ENCODE measurements at places on chromosomes 16 and 17.
A peak's percentile ranks its signal among the peaks of the same experiment; 100 is the strongest.

- DNase-seq, result peak; percentile 28
Measured at GRCh38 chr16:3161235-3162018, 26.6 kb upstream of the OR1F1 start.

DNA sequence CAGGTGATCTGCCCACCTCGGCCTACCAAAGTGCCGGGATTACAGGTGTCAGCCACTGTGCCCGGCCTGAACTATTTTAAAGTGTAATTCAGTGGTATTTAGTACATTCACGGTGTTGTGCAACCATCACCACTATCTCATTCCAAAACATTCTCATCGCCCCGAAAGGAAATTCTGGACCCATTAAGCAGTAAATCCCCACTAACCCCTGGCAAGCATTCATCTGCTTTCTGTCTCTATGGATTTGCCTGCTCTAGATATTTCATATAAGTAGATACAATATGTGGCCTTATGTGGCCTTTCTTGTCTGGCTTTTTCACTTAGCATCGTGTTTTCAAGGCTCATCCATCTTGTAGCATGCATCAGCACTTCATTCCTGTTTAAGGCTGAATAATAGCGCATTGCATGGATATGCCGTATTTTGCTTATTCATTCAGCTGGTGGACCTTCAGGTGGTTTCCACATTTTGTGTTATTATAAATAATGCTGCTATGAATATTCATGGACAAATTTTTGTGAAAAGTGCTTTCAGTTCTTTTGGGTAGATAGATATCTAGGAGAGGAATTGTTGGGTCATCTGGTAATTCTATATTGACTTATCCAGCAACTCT lies 8.4 kb upstream of the HERPUD1 start:
- no peak for DNase-seq

DNA sequence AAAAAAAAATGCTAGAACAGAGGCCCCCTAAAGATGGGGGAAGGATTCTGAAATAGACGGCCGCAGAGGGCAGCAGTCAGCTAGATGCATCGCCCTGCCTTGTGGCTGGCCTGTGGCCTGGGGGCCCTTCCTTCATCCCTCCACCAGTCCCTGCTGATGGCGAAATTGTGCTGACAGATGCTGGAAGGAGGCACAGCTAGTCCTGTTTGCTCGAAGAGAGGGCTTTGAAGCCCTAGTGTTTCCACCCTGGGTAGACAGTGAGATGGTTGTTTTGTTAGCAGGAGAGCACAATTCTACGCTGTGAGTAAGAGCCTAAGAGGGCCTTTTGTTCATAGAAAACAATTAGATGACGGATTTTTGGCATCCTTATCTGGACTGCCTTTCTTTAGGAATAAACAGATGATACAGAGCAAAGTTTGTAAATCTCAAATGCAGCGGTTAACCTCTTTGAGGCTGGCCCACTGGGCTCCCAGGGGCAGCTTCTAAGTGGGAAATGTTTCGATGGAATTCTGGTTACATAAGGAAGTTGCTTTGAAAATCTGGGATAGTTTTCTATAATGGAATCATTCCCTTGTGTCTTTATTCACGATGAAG lies 23.0 kb downstream of the VPS35L start:
- DNase-seq, result no peak

DNA sequence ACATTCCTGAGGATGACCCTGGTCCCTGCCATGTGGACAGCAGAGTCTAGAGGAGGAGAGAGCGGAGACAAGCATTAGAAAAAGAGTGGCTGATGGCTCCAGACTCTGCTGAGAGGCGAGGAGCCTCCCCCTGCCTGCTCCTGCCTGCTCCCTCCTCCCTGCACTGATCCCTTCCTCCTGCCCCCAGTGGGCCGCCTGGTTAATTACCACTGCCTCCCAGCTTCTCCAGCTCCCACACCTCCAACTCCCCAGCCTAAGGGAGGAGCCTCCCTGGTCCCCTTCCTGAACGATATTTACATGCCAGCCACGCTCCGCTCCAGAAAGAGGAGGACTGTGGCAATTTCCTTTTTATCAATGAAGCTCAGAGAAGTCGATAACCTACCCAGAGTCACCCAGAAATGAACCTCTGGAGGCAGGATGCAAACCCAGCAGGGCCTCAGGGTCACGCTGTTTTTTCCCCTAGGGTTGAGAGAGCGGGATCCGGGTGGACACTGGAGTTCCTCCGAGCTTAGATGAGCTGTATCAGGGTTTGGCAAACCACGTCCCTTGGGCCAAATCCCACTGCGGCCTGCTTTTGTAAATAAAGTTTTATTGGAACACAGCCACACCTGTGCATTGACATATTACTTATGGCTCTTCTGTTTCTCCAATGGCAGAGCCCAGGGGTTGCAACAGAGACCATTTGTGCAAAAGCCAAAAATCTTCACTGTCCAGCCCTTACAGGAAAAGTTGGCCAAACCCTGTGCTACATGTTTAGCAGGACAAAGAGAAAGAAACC lies 27.1 kb upstream of the JPH3 start:
- DNase-seq, result no peak

GRCh38 chr17:61307905-61308886 lies 91.4 kb upstream of the TBX2 start:
- no peak for DNase-seq

GRCh38 chr16:70738083-70738977 lies 52.5 kb upstream of the MTSS2 start:
- DNase-seq, result peak; percentile 74

- no peak for DNase-seq
Measured at GRCh38 chr17:72953621-72954020, 138.9 kb downstream of the SLC39A11 start.

DNA sequence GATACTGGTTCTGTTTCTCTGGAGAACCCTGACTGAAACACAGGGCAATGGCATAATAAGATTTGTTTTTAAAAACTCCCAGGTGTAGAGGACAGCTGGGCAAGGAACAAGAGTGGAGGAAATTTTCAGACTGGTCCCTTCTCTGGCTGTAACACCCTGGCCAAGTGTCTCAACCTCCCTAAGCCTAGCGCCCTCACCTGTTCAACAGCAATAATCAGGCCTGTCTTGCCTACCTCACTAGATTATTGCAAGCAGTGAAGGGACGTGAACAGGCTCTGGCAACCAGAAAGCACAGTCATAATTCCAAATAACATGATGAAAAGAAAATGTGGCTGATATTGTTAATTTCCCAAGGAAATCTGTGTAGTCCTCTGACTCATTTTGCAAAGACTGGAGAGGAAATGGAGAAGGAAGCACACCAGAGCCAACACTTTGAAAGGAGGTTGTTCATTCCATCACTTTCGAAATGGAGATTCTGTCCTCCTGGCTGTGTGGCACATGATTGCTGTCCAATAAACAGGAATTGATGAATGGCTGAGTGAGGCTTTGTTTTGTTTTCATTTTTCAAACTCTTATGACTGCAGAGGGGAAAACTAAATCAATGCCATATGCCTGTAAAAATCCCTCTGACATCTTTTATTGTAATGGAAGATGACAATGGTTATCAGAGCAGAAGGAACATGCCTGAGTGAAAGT lies 87.5 kb upstream of the HLF start:
- no peak for DNase-seq

DNA sequence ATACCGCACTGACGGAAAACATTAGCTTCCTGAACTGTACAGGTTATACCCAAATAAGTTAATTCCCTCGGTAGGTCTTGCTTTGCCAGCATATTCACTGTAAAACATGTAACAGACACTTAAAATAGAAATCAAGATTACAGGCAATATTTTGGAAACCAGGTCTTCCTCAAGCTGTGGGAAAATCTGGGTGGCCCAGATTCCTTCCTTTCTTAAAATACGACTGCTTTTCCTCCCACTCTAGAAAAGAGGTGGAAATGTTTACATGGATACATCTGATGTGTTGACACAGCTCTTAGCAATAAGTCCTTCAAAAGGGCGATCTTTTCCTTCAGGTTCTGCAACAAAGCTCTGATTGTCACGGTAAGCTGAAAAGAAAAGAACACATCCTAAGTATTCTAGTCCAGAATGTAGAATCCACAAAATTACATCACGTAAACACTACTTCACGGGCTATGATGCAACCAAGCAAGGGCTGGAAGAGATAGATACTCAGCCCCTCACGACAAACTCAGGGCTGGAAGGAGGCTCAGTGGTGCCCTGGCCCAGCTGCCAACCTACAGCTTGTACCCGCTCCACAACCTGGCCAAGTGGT lies 18.4 kb downstream of the STX8 start:
- no peak for DNase-seq

GRCh38 chr17:81159611-81160265 lies 5.6 kb upstream of the PVALEF start:
- DNase-seq, result no peak

- DNase-seq, result peak; percentile 53
Measured at GRCh38 chr16:720990-721764, at the start of gene ANTKMT. Gene ANTKMT, plus strand, starts transcription at chr16:721146. Its CDS starts 129 bp downstream, at chr16:721275.

DNA sequence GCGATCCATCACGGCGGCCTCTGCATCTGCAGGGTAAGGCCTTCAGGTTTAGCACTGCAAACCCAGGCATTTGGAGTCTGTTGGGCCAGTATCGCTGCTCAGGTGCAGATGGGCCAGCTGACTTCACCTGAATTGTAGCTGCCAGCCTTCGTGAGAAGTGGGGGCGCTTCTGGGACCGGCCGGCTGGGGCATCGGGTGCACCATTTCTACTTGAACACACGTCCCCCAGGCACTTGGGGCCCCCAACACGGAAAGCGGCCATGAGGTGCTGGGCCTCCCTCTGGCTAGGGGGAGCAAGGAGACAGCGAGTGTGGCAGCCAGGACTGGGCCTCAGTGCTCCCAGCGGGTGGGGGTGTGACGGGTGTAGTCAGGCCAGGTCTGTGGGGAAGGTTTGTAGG lies 767.6 kb downstream of the KCNJ18 start:
- no peak for DNase-seq

GRCh38 chr17:32926183-32926582 lies 1.8 kb upstream of the TMEM98 start:
- no peak for DNase-seq

GRCh38 chr16:70593544-70593943 lies 52.8 kb upstream of the IL34 start:
- no peak for DNase-seq

- no peak for DNase-seq
Measured at GRCh38 chr16:88700636-88701482, 5.3 kb downstream of the RNF166 start.

- no peak for DNase-seq
Measured at GRCh38 chr16:54936979-54937670, 6.5 kb downstream of the IRX5 start.

DNA sequence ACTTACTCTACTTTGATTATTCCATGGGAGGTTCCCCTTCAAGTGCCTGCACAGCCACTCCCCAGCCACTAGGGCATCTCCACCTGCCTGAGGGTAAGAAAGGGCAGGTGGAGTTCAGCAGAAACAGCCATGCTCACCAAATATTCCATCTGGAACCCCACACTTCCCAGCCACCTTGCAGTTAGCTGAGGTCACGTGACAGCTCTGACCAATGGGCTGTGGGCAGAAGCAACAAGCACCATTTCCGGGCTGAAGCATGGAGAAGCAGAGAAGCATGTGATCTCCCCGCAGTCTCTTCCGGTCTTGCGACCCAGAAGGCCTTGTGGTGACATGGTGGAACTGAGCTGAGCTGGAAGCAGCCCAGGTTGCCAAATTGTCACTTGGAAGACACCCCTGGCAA lies 108.6 kb downstream of the CCT6B start:
- no peak for DNase-seq

DNA sequence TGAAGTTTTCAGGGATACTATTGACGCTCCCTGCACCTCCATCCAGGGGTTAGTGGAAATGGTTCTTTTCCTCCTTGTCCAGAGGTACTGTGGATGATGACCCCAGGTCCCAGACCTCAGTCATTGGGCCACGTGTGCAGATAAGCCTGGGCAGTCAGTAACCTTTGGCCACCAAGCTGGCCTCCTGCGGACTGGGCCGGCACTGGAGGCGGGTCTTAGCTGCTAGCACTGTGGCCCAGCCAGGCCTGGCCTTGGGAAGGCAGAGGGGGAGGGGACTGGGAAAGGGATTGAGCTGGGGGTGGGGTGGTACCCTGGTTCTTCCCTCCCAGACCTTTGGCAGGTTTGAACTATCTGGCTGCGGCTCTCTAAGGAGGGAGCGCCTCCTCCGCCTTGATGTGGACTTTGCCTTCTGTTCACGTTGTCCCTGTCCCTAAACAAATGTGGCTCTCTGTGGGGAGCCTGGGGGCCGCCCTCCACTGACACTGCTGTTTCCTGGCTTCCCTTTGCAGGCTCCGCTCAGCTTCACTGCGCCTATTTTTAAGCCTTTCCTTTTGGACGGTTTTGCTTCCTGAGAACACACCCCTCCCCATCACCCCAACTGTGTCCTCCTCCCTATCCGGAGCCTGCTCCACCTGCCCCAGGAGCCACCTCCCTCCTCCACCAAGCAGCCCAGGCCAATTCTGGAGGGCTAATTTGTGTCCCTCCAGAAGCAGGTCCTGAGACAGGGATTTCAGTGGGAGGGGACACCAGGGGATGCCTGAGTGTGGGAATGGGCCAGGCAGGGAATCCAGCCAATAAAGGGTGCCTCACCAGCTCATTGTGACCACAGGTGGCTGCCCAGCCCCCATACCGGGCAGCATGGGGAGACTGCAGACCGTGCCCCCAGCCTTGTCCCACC lies 251.9 kb downstream of the SEC14L1 start:
- DNase-seq, result no peak

All from SHP77 treated with DMSO at 0.1 percent for 48 hours (cell line).